Effector memory CD4-positive, alpha-beta T cell (primary cell): ENCODE measurements at places on chromosomes 2 and 18.

DNA sequence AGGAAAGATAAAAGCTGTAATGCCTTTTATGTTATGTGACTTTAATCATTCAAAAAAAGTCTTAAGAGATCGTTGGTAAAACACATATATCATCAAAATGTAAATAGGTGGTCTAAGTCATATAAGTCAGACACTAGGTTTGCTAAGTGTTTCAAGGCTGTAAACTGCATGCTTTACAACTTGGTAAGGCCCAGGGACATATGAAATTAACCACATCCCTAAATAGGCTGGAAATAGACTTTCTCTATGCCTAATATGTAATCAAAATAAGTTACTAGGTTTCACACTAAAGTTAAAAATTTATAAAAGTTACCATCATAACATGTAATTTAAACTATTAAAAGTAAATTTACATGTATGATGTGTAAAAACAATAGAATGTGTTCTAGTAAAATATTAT, 946.3 kb upstream of the LRATD1 start:
- no peak for DNase-seq
- H3K27me3 ChIP-seq, result no peaks in the 10 kb centered on the region
- H3K4me1 ChIP-seq, result no peaks in the 10 kb centered on the region

DNA sequence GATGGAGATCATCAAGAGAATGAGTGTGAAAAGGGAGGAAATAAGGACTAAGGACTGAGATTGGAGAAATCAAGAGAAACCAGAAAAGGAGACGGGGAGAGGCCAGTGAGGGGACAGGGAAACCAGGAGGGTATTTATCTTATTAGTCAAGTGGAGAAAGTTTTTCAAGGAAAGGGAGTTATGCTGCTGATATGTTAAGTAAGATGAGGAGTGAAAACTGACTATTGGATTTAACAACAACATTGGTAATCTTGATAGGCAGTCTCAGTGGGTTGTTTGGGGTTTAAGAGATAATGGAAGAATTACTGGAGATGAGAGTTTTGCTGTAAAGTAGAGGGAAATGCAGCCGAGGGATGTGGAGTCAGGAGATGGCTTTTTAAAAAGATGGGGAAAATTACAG, 30.6 kb downstream of the PIKFYVE start:
- no peak for DNase-seq
- H3K4me3 ChIP-seq, result no peak overlapping the region
- no peak overlapping the region for H3K27ac ChIP-seq
- H3K27me3 ChIP-seq, result no peaks in the 10 kb centered on the region
- peaks cover 18% of the 10 kb centered on the region for H3K36me3 ChIP-seq
- H3K4me1 ChIP-seq, result no peaks in the 10 kb centered on the region

DNA sequence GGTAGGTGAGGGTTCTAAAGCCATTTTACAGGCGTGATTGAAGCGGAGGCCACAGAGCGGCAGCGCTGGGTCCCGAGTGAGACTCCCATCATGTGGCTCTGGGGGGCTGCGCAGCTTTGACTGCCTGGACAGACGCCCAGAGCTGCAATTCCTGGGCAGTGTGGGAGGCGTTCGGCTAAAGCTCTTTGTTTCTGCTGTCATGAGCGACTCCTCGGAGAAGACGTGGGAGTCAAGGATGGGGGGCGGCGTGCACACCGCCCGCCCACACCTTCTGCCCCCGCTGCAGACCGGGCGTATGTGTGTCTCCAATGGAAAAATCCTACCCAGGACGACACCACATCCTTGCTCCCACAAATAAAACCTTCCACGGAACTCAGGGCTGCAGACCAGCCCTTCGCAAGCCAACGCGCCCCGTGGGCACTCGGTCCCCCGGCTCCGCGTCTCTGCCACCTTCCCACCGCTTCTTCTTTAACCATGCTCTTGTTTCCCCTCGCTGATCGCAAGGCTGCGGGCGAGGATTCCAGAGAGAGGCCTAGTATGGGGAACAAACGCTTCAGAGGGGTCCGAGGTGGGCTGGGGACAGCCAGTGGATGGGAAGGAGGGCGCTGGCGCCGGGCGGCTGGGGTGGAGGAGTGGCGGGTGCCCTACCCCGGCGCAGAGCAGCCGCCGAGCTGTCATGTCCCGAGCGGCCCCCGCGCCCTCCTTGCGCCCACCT, 680 bp upstream of the LBH start:
- H3K4me1 ChIP-seq, result peaks cover 47% of the 10 kb centered on the region
- H3K27me3 ChIP-seq, result no peaks in the 10 kb centered on the region
- H3K36me3 ChIP-seq, result no peaks in the 10 kb centered on the region
- peak overlapping the region; percentile 93 for H3K27ac ChIP-seq

DNA sequence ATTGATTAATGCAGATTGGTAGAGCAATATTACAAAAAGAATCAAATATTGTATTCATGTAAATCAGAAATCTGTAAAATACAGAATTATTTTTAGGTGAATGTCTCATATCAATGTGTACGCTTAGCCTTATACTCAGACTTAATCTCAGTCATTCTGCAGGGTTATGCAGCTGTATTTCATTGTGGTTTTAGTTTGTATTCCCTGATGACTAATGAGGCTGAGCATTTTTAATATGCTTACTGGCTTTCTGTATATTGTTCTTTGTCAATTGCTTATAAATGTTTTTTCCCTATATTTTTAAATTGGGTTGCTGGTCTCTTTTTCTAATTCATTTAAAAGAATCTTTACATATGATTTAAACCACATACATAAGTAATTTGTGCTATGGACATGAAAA, 50.1 kb downstream of the CDH19 start:
- no peaks in the 10 kb centered on the region for H3K27me3 ChIP-seq
- DNase-seq, result no peak
- no peaks in the 10 kb centered on the region for H3K36me3 ChIP-seq
- no peak overlapping the region for H3K27ac ChIP-seq

DNA sequence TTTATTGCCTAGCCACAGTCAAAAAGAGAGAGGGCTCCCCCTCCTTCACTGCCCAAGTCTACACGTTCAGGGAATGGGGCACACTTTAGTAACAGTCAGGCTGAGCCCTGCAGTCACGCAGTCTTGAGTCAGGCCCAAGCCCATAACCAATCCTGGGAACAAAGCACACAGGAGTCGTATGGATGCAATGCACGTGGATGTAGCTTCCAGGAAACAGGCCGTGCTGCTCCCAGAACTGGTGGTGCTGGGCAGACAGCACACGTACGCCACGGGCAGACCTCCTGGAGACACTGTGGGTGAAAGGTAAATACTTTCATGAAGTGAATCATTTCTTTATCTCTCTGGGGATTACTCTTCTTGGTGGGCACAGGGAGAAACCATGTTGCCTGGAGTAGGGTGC, 30.0 kb upstream of the MBP start:
- H3K4me1 ChIP-seq, result no peaks in the 10 kb centered on the region
- H3K4me3 ChIP-seq, result no peak overlapping the region
- no peaks in the 10 kb centered on the region for H3K27me3 ChIP-seq
- no peak for DNase-seq
- H3K36me3 ChIP-seq, result no peaks in the 10 kb centered on the region

DNA sequence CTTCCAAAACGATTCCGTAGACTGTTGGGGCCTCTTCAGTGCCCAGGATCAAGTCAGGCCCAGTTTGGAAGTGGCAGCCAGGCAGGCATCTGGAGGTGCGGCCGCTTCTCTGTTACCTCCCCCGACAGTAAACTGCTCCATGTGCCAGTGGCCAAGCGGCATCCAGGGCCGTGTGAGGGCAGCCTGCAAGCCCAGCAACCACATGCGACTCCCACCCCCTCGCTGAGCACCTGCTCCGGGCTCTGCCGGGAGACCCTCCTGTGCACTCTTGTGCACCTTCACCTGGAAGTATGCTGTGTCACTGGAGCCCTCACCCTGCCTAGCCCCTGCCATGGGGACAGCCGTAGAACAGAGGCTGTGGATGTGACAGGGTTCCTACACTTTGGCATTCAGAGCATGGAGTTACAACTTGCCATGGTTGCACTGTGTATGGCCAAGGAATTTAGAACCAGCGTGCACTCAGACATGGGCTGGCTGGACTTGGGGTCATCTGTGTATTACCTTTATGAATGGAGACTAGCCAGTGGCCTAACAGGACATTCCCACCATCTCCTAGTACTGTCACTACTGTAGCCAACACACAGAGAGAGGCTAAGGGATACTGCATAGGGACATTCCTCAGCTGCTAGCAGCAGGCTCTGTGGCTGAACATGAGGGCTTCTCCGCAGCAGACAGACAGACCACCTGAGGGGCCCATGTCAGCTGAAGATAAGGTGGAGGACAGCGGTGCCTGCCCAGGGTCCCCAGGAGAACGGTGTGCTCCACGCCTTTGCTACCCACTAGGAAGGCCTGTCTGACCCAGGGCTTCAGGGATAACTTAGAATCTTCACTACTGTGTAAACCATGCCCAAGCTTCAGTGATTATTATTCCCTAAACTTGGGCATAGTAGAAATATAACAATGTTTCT, 25.0 kb upstream of the FAHD2A start:
- no peak overlapping the region for H3K27ac ChIP-seq
- no peaks in the 10 kb centered on the region for H3K36me3 ChIP-seq
- DNase-seq, result no peak
- no peak overlapping the region for H3K4me3 ChIP-seq
- H3K27me3 ChIP-seq, result peaks cover 2% of the 10 kb centered on the region
- H3K4me1 ChIP-seq, result peaks cover 5% of the 10 kb centered on the region

- no peaks in the 10 kb centered on the region for H3K36me3 ChIP-seq
- no peak for DNase-seq
- H3K27me3 ChIP-seq, result no peaks in the 10 kb centered on the region
- no peaks in the 10 kb centered on the region for H3K4me1 ChIP-seq
- no peak overlapping the region for H3K27ac ChIP-seq
- no peak overlapping the region for H3K4me3 ChIP-seq
Observed at GRCh38 chr18:32337821-32338220, 132.9 kb downstream of the GAREM1 start.

DNA sequence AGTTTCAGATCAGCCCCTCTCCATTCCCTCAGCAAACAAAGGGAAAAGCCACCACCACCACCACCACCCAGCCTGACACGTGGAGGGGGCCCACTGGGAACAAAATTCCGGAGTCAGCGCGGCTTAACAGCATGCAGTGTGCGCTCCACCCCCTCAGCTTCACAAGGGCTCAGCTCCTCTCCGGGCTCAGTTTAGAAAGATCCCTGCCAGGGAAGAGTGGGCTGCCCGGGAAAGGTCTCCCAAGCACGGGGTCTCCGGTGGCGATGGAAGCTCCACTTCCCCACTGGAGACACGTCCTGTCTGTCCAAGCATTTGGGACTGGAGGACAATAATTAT, 55.7 kb downstream of the SNORC start:
- peaks cover 42% of the 10 kb centered on the region for H3K27me3 ChIP-seq
- DNase-seq, result no peak
- no peak overlapping the region for H3K27ac ChIP-seq

GRCh38 chr2:212911011-212911410, 240.4 kb downstream of the IKZF2 start:
- no peaks in the 10 kb centered on the region for H3K36me3 ChIP-seq
- no peaks in the 10 kb centered on the region for H3K4me1 ChIP-seq
- no peak for DNase-seq
- H3K4me3 ChIP-seq, result no peak overlapping the region
- H3K27me3 ChIP-seq, result no peaks in the 10 kb centered on the region
- H3K27ac ChIP-seq, result no peak overlapping the region

DNA sequence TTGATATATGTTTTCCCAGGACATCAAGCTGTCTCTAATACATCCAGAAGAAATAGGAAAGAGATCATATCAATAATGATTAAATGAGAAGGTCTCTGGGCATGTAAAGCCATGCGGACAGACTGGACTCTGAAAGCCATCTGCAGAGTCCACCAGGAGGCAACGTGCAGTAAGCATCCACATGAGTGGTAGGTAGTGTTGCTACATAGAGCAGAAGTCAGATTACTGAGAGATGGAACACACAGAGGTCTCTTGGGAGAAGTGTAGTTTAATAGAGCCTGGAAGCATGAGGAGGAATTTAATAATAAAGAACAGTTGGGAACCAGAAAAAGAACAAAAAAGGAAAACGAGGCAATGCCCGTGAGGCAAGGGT, 758.1 kb upstream of the DDX18 start:
- H3K27me3 ChIP-seq, result no peaks in the 10 kb centered on the region
- no peaks in the 10 kb centered on the region for H3K4me1 ChIP-seq
- no peaks in the 10 kb centered on the region for H3K36me3 ChIP-seq
- no peak overlapping the region for H3K4me3 ChIP-seq
- no peak for DNase-seq

DNA sequence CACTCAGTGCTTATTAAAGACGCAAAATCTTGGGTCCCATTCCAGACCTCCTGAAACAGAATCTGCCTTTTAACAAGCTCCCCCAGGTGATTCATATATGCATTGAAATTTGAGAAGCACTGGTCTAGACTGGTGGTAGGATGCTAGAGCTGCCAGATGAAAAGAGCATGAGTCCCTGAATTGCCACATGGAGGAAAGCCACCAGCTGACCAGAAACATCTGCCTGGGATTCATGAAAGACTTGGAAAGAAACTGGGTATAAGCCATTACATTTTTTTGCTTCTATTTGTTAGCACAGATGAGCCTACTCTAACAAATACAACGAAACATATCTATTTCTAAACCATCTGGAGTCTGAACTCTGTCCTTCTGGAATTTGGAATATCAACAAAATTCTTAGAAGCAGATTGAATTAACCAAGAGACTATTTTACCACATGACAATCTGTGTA, 228.9 kb downstream of the RBM43 start:
- H3K27me3 ChIP-seq, result no peaks in the 10 kb centered on the region
- H3K4me1 ChIP-seq, result no peaks in the 10 kb centered on the region
- DNase-seq, result no peak

GRCh38 chr2:15652801-15653200, 61.1 kb downstream of the DDX1 start:
- H3K4me3 ChIP-seq, result no peak overlapping the region
- no peak overlapping the region for H3K27ac ChIP-seq
- H3K36me3 ChIP-seq, result no peaks in the 10 kb centered on the region

DNA sequence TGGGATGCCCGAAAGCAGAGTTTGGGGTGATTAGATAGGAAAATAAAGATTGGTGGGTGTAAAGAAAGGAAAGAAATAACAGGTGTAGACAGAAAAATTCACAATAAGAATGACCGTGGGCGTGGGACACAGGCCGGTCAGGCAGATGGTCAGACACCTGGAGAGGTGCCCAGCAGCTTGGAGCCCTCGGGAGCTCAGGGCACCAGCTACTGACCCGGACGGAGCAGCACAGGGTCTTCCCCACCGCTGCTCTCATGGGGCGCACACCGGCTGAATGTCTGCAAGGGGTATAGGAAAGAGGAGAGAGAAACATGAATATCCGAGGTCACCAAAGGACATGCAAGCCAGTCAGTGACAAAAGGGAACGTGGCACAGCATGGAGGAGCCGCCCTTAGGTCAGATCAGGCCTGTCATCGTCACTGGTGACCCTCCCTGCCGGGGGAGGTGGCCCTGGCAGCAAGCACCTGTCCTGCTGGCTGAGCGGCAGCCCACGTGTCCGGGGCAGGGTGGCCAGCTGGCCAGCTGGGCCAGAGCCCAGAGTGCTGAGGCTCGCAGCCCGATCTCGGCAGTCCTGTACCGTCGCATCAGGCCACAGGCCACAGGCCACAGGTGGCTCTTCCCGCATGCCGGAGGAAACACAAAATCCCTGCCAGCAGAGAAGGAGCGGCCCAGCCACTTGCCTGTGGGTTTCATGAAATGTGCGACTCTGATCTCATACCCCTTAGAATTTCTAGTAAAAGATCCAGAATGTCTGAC, 112.0 kb upstream of the NDUFV2 start:
- H3K27me3 ChIP-seq, result peaks cover 3% of the 10 kb centered on the region
- no peaks in the 10 kb centered on the region for H3K36me3 ChIP-seq
- H3K27ac ChIP-seq, result no peak overlapping the region
- H3K4me1 ChIP-seq, result no peaks in the 10 kb centered on the region
- H3K4me3 ChIP-seq, result no peak overlapping the region
